Stimulated activated CD8-positive, alpha-beta memory T cell treated with anti-CD3 and anti-CD28 coated beads, Interleukin-2, amount 100 ng/mL, for 1 hour (primary cell): ENCODE measurements at places on chromosomes 11 and 22.
A peak's percentile ranks its signal among the peaks of the same experiment; 100 is the strongest.

GRCh38 chr22:42500161-42500835, 19.3 kb downstream of the RRP7A start:
- DNase-seq, result peak; percentile 63

DNA sequence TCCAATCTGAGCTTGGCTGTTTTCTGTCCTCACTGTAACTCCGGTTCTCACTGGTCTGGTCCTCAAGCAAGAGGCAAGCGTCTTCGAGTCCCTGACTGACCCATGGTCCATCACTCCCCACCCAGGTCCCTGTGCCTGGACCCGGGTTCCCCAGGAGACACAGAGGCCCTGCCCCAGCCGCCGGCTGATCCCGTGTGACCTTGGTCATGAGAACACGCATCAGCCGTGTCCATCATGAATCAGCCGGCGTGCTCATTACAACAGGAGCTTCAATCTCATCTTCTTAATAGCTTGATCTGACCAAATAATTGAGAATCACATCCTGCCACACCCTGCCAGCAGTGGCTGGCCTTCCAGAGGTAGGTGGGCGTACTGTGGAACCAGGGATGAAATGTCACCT, 545.1 kb downstream of the BRD1 start:
- DNase-seq, result no peak

- DNase-seq, result no peak
These were observed 24.9 kb upstream of the NNMT start for GRCh38 chr11:114271316-114271715.

GRCh38 chr11:76589477-76589876, 81.1 kb downstream of the LRRC32 start:
- DNase-seq, result no peak

GRCh38 chr11:69866648-69867047, 47.4 kb upstream of the FGF3 start:
- no peak for DNase-seq

- DNase-seq, result no peak
These were observed 37.4 kb downstream of the PACSIN2 start for GRCh38 chr22:42977569-42977968.

- no peak for DNase-seq
These were observed 130.5 kb upstream of the ANO3 start for GRCh38 chr11:26201411-26201810.

- peak; percentile 57 for DNase-seq
These were observed 5.6 kb downstream of the RGL4 start for GRCh38 chr22:23696326-23696851.

DNA sequence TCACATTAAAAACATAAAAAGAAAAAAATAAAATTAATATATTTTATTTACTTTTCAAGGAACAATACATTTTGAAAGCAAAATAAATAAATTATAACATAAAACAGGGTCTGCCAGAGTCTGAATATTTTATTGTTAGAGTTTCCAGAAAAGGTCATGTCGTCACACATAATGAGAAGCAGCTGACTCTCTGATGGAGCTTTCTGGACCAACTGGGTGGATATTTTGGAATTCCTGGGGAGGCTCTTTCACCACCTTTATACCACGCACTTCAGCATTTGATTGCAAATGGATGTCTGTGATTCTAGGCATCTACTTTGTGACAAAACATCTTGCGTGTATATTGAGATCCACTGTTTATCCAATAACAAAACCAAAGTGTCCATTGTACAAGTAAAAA, 455.0 kb upstream of the CCDC179 start:
- no peak for DNase-seq

- no peak for DNase-seq
These were observed 132.3 kb downstream of the MED15 start for GRCh38 chr22:20639750-20640149.

GRCh38 chr11:76980196-76980595, 54.0 kb upstream of the B3GNT6 start:
- DNase-seq, result no peak

- DNase-seq, result no peak
These were observed 21.3 kb downstream of the PIWIL4 start for GRCh38 chr11:94588366-94588942.

DNA sequence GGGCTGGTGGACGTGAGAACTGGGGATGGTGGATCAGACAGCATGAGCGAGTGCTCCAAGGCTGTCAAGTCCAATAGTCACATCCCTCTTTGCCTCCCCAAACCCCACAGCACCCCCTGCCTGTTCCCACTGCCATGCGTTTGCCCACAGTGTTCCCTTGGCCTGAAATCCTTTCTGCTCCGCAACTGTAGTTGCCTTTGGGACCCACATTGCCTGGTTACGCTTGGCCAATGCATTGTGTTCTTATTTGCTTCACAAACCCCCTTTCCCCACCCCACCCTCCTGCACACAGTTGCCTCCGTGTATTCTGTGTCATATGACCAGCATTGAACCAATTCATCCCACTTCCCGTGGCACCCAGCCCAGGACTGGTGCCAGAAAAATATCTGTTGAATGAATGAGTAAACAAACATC, 2.1 kb upstream of the KIAA0930 start:
- DNase-seq, result no peak

GRCh38 chr11:65634440-65634839, 3.5 kb upstream of the SIPA1 start:
- no peak for DNase-seq

DNA sequence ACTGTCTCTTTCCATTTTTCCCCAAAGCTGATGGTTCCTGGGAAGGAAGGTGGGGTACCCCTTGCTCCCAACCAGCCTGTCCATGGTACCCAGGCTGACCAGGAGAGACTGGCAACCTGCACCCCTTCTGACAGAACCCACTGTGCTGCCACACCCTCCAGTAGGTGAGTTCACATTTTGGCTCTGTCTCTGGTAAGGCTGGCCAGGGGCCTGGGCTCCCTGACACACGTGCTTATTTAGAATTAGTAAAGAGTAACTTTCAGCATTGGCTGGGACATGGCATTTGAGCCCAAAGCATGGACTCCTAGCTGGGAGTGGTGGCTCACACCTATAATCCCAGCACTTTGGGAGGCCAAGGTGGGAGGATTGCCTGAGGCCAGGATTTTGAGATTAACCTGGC, 35.1 kb downstream of the ARHGAP1 start:
- DNase-seq, result no peak

GRCh38 chr11:15195454-15196200, 80.9 kb downstream of the INSC start:
- no peak for DNase-seq

- DNase-seq, result no peak
These were observed 68.9 kb downstream of the KIAA1671 start for GRCh38 chr22:25021409-25021808.

DNA sequence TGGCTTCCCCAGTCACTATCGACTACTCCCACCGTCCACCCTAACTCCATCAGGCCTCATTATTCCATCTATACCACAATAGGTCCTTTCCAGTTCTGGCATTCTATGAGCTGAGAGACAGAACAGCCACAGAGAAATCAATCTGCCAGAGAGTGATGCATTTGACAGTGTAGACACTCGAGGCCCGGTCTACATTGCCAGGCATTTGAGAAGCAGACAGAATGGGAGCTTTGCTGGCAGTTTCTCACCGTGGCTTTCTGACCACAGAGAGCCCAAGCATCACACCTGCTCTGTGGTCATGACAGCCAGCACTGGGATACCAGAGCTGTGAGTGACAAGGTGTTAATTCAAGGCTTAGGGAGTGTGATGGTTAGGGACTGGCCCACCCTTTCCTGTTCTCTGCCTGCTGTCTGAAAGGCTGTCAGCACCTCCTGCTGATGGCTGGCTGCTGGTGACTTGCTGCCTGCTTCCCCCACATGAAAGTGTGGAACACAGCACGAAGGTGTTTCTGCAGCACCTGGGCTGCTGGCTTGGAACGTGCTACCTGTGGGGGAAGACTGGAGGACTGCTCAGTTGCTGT, 137.8 kb downstream of the KIRREL3 start:
- DNase-seq, result no peak

DNA sequence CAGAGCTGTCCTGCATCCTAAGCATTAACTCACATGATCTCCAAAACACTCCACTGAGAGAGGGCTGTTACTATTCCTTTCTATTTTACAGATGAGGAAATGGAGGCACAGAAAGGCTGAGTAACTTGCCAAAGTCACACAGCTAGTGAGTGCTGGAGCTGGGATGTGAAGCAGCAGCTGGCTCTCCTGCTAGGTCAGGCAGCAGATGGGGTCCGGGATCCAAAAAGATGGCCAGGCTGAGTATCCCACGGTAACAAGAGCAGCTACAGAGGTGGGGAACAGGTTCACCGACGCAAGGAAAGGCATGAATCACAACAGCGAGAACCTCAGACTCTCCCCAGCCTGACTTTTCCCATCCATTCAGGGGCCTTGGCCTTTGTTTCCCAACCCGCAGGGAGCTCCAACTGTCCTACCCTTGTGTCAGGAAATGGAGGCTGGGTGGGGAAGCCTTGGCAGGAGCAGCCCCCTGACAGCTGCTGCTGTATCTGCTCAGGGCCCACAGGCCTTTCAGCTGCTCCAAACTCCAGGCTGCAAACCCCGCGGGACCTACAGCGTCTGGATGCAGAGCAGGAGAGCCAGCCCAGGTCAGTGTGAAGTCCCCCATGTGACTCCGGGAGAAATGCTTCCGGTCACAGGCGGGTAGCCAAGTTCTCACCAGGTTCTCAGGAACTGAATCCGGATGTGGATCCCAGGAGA, 29.5 kb downstream of the DKK3 start:
- DNase-seq, result no peak

DNA sequence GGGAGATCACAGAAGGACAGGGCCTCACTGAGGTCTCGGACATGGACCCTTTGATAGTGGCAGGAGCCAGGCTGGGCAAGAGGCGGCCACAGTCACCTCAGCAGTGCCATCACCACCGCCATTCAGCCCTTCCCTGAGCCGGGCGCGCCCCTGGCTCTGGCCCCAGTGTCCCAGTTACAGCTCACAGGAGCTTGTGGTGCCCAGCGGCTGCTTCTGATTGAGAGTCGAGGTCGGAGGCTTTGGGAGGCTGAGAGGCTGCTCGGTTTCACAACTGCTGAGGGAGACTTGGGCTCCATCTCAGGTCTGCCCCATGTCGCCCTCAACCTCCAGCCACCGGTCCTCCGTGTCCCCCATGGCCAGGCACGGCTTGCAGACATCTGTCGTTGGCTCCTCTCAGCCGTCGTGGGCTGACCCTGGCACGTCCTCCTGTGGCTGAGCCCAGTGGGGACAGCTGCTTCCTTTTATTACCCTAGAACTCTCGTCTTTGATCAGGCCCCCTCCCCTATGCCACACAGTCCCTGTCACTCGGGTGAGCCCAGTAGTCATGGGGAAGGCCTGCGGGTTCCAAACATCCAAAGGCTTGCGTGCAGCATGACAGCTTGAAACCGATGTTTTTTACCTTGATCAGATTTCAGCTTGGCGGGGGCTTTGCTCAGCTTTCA, 28.4 kb upstream of the PPP6R3 start:
- no peak for DNase-seq

DNA sequence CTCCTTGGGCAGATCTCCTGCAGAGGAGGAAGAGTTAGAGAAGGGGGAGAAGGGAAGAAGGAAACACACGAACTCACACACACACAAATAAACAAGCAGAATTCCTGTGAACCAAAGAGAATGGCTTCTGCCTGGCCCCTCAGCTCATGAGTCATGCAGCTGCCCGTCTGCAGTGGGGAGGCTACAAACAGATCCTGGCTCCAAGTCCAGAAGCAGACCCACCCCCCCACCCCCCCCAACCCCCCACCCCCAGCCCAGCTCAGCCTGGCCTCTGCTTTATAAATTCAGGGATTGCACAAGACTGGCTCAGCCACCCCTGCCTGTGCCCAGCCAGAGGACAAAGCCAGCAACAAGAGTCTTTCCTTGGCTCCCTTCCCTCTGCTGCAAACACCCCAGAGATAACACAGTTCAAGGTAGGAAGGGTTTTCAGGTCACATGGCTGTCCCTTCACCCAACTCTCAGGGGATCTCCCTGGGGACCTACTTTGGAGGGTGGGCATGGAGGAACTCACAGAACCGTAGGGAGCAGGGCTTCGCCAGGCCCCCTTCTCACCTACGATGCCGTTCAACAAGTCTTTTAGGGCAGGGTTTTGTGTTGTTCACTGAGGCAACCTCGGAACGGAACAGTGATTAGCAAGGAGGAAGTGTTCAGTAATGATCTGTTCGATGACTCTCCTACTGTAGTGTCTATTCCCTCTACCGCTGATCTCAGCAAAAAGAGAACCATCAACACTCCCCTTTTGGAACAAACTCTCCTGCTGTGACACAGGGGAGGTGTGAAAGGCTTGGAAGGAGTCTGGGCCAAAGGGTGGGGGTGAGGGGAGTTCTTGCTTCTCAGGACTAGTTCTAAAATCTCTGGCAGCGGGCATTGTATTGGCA, 35.5 kb downstream of the RPL27A start:
- no peak for DNase-seq

DNA sequence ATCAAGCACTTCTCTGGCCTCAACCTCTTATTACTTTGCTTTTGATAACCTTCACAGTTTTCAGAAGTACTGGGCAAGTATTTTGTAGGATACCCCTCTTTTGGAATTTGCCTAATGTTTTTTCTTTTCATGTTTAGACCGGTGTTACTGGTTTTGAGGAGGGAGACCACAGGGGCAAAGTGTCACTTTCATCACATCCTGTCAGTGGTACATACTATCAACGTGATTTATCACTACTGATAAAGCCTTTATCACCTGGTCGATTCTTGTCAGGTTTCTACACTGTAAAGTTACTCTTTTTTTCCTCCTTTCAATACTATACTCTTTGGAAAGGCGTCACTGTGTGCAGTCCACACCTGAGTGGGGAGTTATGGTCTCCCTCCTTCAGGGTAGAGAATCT, 26.7 kb downstream of the QSER1 start:
- DNase-seq, result no peak

GRCh38 chr11:104609311-104610085, 288.8 kb downstream of the CASP12 start:
- DNase-seq, result peak; percentile 8

DNA sequence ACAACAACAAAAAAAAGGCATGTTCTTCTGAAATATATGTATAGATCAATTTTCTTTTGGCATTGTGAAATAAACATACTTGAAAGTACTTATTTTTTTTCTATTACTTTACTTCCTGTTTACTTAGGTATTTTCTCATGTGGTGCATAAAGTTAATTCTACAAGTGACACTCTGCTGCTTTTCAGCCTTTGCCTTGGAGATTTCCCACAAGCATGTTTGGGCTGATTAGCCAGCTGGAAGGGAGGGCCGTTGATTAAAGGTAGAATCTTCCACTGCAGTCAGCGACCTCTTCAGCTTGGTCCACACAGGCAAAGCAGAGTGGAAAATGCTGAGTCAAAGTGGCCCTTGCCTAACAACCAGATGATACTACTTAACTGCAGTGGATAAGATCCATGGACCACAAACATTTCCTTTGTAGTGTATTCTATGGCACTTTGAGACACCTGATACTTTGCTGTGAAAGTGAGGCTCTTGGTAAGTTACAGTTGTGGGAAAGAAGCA, 176.0 kb downstream of the ARHGAP42 start:
- no peak for DNase-seq
